ENCODE measurements at places on chromosomes 5 and 9.
A peak's percentile ranks its signal among the peaks of the same experiment; 100 is the strongest.

DNA sequence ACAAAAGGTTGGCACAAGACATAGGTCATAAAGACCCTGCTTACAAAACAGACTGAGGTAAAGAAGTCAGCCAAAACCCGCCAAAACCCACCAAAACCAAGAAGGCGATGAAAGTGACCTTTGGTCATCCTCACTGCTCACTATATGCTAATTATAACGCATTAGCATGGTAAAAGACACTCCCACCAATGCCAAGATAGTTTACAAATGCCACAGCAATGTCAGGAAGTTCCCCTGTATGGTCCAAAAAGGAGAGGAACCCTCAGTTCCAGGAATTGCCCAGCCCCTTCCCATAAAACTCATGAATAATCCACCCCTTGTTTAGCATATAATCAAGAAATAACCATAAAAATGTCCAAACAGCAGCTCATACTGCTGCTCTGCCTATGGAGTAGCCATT is 27.7 kb downstream of the MLLT3 start:
- DNase-seq: no peak

GRCh38 chr9:108479989-108480652 is 375.7 kb downstream of the ACTL7B start:
- no peak for DNase-seq

GRCh38 chr9:8599937-8600336 is 800.4 kb upstream of the DMAC1 start:
- DNase-seq: no peak

- DNase-seq: peak; percentile 58
Measured at GRCh38 chr9:127776195-127776923, 2.1 kb downstream of the SH2D3C start.
